ENCODE measurements at places on chromosomes 11 and 22. TPM values are rescaled to one million over a fixed set of nuclear protein-coding genes. Genes with fewer than 3 reads are reported as not detected.

MRPL49 gene
- 56.3 TPM for total RNA-seq

B4GALNT4 gene
- 21.6 TPM for total RNA-seq

RBM7 gene
- 37.8 TPM for total RNA-seq

RIN1 gene
- 21.3 TPM for total RNA-seq

LRRC32 gene
- total RNA-seq, result 2.4 TPM
